ENCODE measurements at places on chromosomes 5 and 9.

GRCh38 chr5:97111616-97112015 lies 30.8 kb downstream of the LIX1 start:
- no peak for DNase-seq

DNA sequence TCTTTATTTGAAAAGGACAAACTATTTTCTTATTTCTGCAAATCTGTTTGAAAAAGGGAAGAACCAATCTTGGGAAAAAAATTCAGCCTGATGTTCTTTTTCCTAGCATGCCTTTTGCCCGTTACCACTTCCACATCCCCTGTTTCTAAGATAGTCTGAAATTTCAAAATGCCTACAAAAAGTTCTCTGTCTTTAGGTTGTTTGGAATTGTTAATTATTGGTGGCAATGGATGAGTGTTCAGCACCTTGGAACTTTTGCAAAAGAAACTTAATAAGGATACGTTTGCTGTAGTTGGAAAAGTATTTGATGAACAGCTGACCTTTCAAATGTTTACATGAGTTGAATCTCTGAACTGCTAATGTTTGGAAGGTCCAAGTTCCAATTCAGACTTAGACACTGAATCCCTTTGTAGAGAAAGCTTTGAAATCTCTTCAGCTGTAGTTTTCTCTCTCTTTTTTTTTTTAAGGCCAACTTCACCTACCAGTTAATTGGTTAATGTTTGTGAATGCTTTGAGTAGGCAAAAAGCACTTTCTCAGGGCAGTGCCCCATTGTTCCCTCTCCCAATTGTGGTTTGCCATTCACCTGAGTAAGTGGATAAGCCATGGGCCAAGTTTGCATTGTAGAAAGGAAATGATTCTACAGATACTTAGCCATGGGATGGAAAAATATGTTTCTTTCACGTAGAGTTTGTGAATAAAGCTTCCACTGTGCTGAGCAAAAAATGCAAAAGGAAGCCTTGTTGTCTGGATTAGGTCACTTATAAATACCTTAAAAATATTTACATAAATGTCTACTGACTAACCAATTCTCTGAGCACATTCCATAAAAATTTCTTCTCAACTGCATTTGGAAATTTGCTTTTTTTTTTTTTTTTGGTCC lies 156.4 kb upstream of the ELL2 start:
- DNase-seq = no peak

DNA sequence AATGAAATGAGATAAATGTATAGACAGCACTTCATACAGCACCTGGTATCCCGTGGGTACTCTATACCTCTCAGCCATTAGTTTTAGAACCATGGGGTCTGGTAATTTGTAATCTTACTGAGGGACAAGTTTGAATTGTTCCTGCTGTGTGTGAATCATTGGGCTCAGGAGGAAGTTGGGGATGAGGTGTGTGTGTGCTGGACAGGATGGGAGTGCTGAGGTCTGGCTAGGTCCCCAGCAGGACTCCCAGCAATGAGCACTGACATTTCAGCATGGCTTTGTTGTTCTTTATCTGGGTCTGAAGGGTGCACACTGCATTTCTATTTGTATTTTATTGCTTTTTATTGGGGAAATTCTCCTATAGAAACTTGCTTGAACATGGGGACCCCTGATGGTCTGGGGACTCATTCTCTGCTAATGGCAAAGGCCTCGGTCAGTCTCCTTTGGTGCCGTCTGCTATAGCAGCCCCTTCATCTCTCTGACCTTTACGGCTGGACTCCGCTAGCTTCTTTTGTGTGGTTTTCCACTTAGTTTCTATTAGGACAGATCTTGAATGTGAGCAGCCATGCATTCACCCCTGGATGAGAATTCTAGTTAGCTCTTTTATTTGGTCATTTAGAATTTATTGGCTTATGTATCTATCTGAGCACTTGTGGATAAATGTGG lies 98.1 kb downstream of the SREK1 start:
- DNase-seq = no peak

- DNase-seq = no peak
Measured at GRCh38 chr5:60350794-60351193, 349.2 kb downstream of the DEPDC1B start.

DNA sequence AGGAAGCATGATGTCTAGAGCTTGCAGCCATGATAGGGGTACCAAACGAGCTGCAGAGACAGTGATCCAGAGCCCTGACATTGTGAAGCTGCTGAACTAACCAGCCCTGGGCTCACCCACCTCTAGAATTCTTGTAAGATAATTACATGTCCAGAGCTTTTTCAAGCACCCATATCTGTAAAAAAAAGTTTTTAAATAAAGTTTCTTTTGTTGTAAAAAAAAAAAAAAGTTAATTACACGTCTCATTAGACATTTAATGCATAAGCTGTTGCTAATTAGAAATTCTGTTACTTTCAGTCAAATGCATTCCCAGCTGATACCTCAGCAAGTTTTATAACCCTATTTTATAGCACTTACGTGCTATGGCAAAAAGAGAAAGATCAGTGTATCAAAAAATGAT lies 65.6 kb downstream of the C9orf85 start:
- DNase-seq = no peak

GRCh38 chr9:135204177-135204576 lies 116.7 kb downstream of the OLFM1 start:
- DNase-seq = no peak

GRCh38 chr5:173675287-173675996 lies 59.0 kb upstream of the BOD1 start:
- DNase-seq = no peak

GRCh38 chr9:137077758-137078693 lies 709 bp downstream of the UAP1L1 start:
- DNase-seq = no peak

- DNase-seq = no peak
Measured at GRCh38 chr9:77679088-77679487, 31.0 kb upstream of the GNA14 start.

DNA sequence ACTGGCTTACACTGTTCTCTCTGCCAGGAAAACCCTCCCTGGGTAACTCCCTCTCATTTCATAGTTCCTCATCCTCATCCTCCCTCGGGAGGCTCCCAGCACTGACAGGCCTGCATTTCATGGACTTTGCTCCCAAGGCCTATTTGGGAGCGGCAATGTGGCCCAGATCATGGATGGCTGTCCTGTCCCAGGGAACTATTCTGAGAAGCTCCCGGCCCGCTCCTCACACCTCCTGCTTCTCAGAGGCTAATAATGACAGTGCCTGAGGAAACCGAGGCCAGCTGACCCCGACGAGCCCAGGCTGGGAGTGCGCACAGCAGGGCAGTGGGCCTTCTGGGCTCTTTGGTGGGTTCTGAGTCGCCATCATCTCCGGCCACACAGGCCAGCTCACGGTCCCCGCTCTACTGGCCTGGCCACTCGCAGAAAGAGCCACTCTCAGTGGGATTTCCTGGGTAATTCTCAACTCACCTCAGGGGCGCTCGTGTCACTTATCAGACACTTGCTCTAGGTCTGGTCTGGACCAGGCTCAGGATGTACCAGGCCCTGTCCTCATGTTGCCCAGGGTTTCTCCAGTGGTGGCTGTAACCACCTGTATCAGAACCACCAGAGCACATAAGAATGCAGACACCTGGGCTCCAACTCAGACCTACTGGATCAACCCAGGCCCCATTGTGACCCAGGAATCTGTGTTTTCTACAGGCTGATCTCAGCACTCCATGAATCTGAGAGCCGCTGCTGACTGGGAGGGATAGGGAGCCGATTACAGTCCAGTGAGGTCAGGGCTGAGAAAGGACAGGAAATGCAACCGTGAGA lies 2.0 kb upstream of the DOLPP1 start:
- DNase-seq = no peak

- no peak for DNase-seq
Measured at GRCh38 chr5:180641566-180641900, 7.9 kb downstream of the FLT4 start.

DNA sequence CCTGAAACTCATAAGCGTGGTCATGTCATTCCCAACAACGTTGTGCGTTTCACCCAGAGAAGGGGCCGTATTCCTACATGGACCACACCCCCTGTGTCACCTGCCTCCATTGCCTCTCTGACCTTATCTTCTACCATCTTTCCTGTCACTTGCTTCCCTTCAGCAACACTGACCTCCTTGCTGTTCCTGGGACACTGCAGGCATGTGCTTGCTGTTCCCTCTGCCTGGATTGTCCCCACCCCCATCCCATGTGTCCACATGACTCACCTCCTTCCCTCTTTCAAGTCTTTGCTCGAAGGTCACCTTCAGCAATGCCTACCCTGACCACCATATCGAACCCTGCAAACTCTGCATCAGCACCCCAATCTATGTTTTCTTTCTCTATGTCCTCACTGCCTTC lies 133.2 kb upstream of the ZNF618 start:
- DNase-seq = no peak

DNA sequence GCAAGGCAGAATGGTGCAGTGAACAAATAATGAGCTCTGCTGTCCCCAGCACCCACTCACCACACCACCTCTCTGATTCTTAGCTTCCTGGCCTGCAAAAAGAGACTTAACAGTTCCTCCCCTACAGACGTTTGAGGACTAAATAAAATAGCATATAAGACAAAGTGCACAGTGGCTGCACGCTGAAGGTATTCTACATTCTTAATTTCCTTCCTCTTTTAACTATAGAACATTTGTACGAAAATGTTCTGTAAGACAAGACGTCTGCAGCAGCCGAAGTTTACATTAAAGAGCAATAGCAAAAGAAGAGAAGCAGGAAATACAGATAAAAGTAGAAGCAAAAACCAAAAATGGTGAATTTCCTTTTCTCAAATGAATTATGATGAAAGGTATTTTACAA lies 15.7 kb downstream of the FBN2 start:
- no peak for DNase-seq

DNA sequence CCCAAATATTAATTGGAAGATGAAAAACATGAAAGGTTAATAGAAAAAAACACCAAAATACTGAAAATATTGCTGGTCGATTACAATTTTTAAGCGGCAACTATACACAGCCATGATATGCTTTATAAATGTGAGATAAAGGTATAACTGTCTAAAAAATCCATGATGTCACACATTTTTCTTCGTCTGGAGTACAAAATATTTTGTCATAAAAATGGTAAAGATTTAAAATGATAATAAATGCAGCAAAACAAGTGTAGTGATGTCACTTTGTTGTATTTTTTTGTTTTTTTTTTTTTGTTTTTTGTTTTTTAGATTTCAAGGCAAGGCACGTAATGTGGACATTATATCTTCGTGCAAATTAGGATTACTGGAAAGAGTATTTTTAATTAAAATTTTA lies 227.4 kb downstream of the NFIB start:
- DNase-seq = no peak

GRCh38 chr9:126326228-126327005 lies at the start of gene MVB12B:
MVB12B (plus strand) TSS chr9:126326829; CDS start chr9:126326930, 101 bp downstream.
- no peak for DNase-seq

- no peak for DNase-seq
Measured at GRCh38 chr9:87714819-87715218, 11.1 kb upstream of the CTSL start.

All from GM12864 (cell line).